Body of pancreas (tissue), 4 donors: ENCODE measurements at places on chromosomes 11 and 22.

- peak; percentile 66 for DNase-seq
- H3K36me3 ChIP-seq = no peaks in the 10 kb centered on the region
- no peak overlapping the region for H3K27ac ChIP-seq
- peaks cover 9% of the 10 kb centered on the region for H3K4me1 ChIP-seq
- H3K4me3 ChIP-seq = no peak overlapping the region
Measured at GRCh38 chr11:6443269-6444003, 2.6 kb upstream of the HPX start.

GRCh38 chr11:75955443-75955842, 140.4 kb downstream of the UVRAG start:
- H3K27ac ChIP-seq = no peak overlapping the region
- H3K27me3 ChIP-seq = no peaks in the 10 kb centered on the region
- no peak overlapping the region for H3K4me3 ChIP-seq
- no peak for DNase-seq
- no peaks in the 10 kb centered on the region for H3K36me3 ChIP-seq

DNA sequence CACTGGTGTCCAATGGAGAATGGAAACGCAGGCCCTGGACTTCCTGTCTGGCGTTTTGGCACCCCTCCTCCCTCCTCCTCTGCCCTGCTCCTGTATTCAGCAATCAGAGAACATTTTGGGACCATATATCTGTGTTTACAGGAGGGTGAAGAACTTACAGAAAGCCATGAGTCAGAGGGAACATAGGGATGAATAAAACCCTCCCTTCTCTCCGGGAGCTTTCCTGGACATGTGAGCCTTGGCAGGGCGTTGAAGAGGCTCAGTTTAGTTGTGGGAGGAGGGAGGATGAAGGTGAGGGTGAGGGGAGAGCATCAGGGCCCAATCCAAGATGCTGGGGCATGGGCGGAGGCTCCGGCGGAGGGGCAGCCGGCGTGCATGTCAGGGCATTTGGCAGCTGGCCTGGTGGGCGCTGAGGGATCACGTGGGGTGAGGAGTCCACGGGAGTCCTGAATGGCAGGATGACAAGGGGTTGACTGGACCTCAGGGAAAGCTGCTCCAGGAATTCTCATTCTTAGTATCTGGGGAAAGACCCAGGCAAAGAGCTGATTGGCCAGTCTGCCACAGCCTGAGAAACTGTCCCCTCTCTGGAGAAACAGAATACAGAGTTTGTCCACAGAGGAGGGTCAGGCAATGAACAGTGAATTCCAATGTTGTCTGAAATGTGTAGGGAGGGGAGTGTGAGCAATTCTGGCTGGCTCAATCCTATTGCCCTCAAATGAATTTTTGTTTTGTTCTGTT, 28.9 kb downstream of the MICAL2 start:
- H3K36me3 ChIP-seq = no peaks in the 10 kb centered on the region
- H3K4me1 ChIP-seq = no peaks in the 10 kb centered on the region
- DNase-seq = no peak
- no peak overlapping the region for H3K4me3 ChIP-seq
- H3K27me3 ChIP-seq = no peaks in the 10 kb centered on the region
- no peak overlapping the region for H3K27ac ChIP-seq

GRCh38 chr22:44811141-44811540, 58.8 kb downstream of the ARHGAP8 start:
- H3K27me3 ChIP-seq = no peaks in the 10 kb centered on the region
- H3K4me3 ChIP-seq = no peak overlapping the region
- no peak for DNase-seq
- H3K4me1 ChIP-seq = no peaks in the 10 kb centered on the region
- no peak overlapping the region for H3K27ac ChIP-seq

- H3K36me3 ChIP-seq = no peaks in the 10 kb centered on the region
- no peak for DNase-seq
- H3K27me3 ChIP-seq = no peaks in the 10 kb centered on the region
Measured at GRCh38 chr11:85647078-85647477, 689 bp upstream of the TMEM126A start.

DNA sequence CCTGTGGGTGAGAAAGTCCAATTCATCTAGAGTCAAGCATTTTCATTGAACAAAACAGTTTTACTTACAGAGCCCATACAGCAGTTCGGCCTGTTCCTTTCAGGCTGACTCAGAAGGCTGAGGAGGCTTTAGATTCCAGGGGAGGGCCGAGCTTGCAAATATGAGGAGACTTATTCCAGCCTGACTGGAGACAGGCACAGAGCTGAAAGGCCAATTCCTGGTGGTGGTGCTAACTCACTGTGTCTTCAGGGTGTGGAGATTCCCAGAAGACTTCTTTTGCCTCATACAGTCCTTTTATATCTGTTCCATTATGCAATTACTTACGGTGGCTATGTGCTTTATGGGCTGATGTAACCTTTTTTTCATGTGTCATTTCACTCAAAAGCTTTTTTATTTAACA, at the start of gene OR51E2:
TSS of gene OR51E2 (minus strand) at position 269 of the 400 bp plus-strand sequence. CDS start 15,142 bp downstream, outside the sequence.
- H3K27ac ChIP-seq = no peak within 1 kb of the TSS
- no peak within 1 kb of the TSS for H3K4me3 ChIP-seq
- H3K4me1 ChIP-seq = no peaks in the 10 kb centered on the region
- no peak for DNase-seq
